ENCODE measurements at places on chromosomes 16 and 17.

DNA sequence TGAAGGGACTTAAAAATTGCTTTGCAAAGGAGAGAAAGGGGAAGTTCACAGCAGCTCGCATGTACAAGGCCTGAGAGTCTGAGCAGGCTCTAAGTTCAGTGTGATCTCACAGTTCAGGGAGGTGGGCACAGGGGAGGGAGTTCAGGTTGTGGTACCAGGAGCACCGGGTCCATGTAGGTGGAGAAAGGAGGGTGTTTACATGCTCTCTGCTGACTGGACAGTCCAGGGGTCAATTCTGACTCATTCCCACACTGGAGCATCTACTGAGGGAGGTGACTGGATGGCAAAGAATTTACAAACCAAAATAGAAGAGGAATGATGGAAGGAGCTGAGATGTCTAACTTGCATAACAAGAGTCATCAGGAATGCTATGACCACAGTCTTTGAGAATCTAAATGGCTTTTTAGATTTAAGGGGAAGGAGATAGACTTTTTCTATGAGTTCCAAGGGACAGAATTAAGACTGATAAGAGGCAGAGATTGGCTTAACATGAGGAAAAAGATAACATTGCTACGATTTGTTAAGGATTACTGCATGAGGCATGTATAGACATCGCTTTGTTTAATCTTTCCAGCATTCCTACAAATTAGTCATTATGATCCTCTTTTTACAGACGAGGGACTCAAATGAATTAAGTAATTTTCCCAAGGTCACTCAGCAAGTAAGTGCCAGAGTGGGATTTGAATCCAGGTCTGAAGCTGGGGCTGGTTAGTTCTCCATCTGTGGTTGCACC, 29.9 kb downstream of the MIS12 start:
- no peak for DNase-seq

GRCh38 chr17:6755281-6755680, 565 bp upstream of the XAF1 start:
- no peak for DNase-seq

- DNase-seq: no peak
Observed at GRCh38 chr16:10067406-10067805, 114.8 kb downstream of the GRIN2A start.

GRCh38 chr16:23040246-23040645, 109.0 kb downstream of the USP31 start:
- DNase-seq: no peak
